GM23338 (cell line): ENCODE measurements at places on chromosomes 7 and 10. TPM values are rescaled to one million over a fixed set of nuclear protein-coding genes. Genes with fewer than 3 reads are reported as not detected.
A peak's percentile ranks its signal among the peaks of the same experiment; 100 is the strongest.

Gene KCNH2
- total RNA-seq = 11.3 and 14.7 TPM in 2 replicates

Gene NKX1-2
- total RNA-seq = 37.0 and 39.4 TPM in 2 replicates

Gene SLC13A4
- 1.7 and 2.4 TPM in 2 replicates for total RNA-seq

Gene C10orf53
- total RNA-seq = not detected in 2 replicates

Gene C7orf57
- 0.42 and 1.6 TPM in 2 replicates for total RNA-seq

GRCh38 chr10:128209862-128210214 lies 83.6 kb upstream of the MKI67 start:
- peaks cover 11% of the 10 kb centered on the region; the same call in 1 of the 2 replicates for H3K4me1 ChIP-seq
- H3K27ac ChIP-seq = no peak overlapping the region
- H3K4me3 ChIP-seq = peak overlapping the region; percentile 69; the same call in 1 of the 2 replicates
- H3K36me3 ChIP-seq = no peaks in the 10 kb centered on the region
- DNase-seq = no peak

DNA sequence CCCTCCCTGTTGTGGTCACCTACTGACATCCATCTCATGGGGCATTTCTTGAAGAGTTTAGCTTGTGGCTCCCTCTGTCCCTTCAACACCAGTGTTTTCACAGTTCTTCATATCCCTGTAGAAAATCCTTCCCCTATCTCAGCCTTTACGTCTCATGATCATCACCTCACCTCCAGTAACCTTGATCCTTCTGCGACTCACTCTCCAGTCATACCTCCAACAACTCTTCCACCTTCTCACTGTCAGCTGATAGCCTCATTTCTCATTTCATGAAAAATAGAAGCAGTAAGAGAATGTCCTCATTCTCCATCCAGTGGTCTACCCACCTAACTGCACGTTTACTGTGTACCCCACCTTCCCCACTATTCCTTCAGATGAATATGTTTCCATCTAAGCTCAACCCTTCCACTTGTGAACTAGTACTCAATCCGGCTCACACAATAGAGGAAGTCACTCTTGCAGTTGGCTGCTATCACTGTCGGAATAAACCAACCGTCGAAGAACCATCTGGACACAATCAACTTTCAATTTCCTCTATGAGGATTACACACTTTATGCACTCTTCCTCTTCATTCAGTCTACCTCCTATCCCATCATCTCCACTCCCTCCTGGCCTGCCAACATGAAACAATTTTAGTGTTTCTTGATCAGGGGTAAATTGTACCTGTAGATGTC lies 256.0 kb downstream of the AHR start:
- H3K36me3 ChIP-seq = no peaks in the 10 kb centered on the region
- no peak overlapping the region for H3K4me3 ChIP-seq
- no peaks in the 10 kb centered on the region for H3K27me3 ChIP-seq
- DNase-seq = no peak
- no peak overlapping the region for H3K27ac ChIP-seq

- H3K27ac ChIP-seq = no peak overlapping the region
- H3K4me3 ChIP-seq = no peak overlapping the region
- no peaks in the 10 kb centered on the region for H3K27me3 ChIP-seq
- H3K4me1 ChIP-seq = peaks cover 14% of the 10 kb centered on the region; the same call in 1 of the 2 replicates
- no peaks in the 10 kb centered on the region for H3K36me3 ChIP-seq
- DNase-seq = no peak
Measured at GRCh38 chr10:78964274-78964951, 104.4 kb upstream of the ZMIZ1 start.

DNA sequence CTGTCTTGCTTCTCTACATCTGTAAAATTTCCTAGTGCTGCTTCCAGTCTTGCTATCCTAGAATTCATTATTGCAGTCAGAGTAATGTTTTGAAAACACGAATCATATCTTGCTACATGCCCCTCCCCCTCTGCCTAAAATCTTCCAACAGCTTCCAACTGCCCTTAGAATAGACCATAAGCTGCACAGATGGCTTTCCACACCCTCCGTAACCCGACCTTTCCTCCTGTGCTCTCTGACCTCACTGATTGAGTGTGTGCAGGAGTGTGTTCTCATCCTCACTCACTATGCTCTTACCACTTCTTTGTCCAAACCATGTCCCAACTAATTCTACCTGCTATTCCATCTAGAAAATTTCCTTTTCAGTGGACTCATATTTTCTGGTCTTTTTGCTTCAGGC lies 121.2 kb upstream of the ANKRD1 start:
- H3K4me3 ChIP-seq = no peak overlapping the region
- H3K27ac ChIP-seq = no peak overlapping the region
- H3K36me3 ChIP-seq = no peaks in the 10 kb centered on the region
- no peaks in the 10 kb centered on the region for H3K27me3 ChIP-seq
- no peaks in the 10 kb centered on the region for H3K4me1 ChIP-seq

GRCh38 chr10:23341004-23341403 lies 3.6 kb downstream of the C10orf67 start:
- no peak overlapping the region for H3K4me3 ChIP-seq
- H3K27ac ChIP-seq = no peak overlapping the region
- H3K36me3 ChIP-seq = no peaks in the 10 kb centered on the region
- H3K27me3 ChIP-seq = peaks cover 32% of the 10 kb centered on the region
- no peak for DNase-seq

DNA sequence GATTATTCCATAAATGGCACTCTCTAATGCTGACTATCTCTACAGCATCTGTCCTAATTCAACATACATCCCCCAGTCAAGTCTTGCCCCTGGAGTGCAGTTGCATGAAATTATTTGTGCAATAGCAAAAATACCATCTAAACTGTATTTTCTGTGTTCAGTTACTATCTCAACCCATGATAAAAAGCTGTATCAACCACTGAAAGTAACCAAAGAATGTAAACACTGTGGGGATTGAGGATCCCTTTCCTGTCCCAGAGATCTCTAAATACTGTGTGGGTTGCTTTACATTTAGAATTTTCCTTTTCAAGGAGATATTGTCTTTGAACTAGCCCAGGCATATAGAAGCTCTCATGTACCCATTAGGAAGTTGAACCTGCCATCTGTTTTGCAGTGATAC lies 23.9 kb upstream of the DGKI start:
- H3K27ac ChIP-seq = no peak overlapping the region
- no peaks in the 10 kb centered on the region; the same call in 1 of the 2 replicates for H3K36me3 ChIP-seq
- no peaks in the 10 kb centered on the region for H3K27me3 ChIP-seq

GRCh38 chr7:41641665-41642014 lies 61.2 kb downstream of the INHBA start:
- no peaks in the 10 kb centered on the region for H3K36me3 ChIP-seq
- peaks cover under 1% of the 10 kb centered on the region; the same call in 1 of the 2 replicates for H3K4me1 ChIP-seq
- DNase-seq = no peak
- no peak overlapping the region for H3K4me3 ChIP-seq

DNA sequence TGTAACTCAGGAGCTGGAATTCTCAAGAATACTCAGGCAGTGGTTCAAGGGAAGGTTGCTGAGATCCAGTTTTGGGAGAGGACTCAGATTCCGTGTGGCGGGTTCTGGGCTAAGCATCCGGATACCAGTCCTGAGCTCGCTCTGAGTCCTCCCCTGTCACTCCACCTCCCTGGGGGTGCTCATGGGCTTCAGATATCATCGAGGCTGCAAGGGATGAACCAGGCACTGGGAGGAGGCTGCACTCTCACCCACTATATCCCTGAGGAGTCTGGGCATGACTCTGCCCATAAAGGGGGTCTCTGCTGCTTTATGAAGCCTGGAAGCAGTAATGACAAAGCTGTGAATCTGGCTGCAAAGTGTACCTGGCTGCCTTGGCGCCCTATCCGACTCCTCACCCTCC lies 188.5 kb downstream of the TNS3 start:
- H3K27me3 ChIP-seq = no peaks in the 10 kb centered on the region
- no peak for DNase-seq
- H3K4me1 ChIP-seq = no peaks in the 10 kb centered on the region
- H3K27ac ChIP-seq = no peak overlapping the region
- H3K4me3 ChIP-seq = no peak overlapping the region

DNA sequence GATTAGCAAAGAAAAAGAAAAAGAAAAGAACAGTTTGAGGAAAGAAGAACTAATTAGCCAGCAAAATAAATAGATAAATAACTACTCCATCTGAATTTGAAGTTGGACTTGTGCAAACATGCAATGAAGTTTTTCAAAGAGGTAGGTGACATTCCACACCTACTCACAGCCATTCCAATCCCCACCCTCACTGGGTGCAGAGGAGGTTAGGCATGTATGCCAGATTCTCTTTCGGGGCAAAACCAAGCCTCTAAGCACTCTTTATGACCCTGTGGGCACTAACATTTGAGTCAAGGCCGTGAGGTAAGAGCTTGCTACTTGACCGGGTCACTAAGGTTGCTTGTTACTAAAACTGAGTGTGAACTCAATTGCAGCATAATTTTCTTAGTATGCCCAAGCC lies 108.4 kb upstream of the SEMA3A start:
- H3K4me3 ChIP-seq = no peak overlapping the region
- no peaks in the 10 kb centered on the region for H3K36me3 ChIP-seq
- H3K27me3 ChIP-seq = no peaks in the 10 kb centered on the region
- H3K4me1 ChIP-seq = peaks cover 4% of the 10 kb centered on the region; the same call in 1 of the 2 replicates
- H3K27ac ChIP-seq = no peak overlapping the region
- DNase-seq = peak; percentile 33

DNA sequence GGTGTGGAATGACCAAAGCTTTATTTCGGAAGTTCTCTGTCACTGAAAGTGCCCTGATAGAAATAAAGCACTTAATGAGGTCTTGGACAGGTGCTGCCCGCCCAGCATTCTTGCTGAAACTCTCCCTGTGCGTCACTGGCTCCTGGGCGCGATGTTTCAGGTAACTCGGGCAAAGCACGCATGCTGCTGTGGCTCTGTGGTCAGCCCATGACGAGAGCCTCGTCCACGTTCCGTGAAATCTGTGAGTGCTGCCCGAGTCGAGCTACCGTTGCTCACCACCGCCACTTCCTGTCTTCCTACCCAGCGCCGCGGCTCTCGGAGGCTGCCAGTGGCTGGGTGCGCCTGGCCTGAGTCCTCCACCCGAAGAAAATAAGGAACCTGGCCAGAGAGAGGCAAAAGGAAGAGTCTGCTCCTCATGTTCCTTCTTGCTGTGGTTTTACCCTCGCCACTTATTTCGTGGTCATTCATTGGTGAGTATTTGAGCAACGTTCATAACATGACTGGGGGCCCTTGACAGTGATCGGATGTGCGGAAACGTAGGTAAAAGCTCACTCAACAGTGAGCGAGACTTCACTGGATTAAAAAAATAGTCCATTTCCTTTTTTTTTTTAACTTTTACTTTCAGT lies 95.5 kb downstream of the MAP3K8 start:
- H3K27me3 ChIP-seq = no peaks in the 10 kb centered on the region
- H3K4me1 ChIP-seq = peaks cover 22% of the 10 kb centered on the region; the same call in 1 of the 2 replicates
- DNase-seq = peak; percentile 32

DNA sequence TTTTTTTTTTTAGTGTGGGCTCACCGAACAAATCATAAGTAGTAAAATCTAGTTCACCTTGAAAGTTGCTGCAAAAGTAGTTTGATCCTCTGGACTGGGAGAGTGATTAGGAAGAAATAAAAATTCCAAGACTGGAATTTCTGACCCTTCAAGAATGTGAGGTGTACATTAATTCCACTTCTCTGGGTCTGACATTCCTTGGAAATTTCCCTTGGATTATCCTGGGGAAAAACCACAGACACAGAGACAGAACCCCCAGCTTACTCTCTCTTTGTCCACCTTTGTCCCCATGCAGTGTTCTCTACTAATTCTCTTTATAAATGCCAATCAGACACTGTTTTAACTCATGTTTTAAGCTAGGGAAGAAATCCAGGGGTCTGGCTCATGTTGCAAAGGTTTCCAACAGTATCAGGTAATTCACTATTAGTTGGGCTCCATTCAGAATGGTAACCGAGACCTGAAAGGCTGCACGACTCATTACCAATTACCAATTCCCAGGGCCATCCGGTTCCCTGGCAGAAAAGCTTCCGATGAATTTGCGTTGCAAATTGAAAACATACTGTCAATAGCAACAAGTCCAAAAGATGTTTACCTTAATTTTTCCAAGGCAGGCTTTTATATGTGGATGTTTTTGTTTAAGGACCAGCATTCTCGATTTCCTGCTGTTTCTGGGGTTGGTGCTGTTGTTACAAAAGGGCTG lies 86.3 kb downstream of the BAMBI start:
- DNase-seq = peak; percentile 42
- H3K27ac ChIP-seq = no peak overlapping the region
- H3K4me1 ChIP-seq = peaks cover 23% of the 10 kb centered on the region
- H3K27me3 ChIP-seq = no peaks in the 10 kb centered on the region
- no peaks in the 10 kb centered on the region for H3K36me3 ChIP-seq

DNA sequence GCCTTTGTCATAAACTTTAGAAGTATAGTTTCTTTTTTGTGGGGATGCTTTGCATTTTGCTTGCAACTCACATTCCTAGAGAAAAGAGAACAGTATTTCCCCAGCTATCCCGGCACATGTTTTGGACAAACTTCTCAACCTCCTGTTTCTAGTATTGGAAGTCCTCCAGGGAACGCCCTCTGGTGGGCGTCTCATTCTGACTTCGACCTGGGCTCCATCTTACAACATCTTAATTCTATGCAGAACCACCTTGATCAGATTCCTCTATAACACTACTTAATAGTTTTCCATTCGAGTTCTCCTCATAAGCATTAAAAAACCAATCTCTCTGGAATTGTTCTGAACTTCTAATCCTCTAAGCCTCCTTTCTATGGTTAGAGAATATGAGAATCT lies 139.5 kb upstream of the FZD8 start:
- no peak overlapping the region for H3K4me3 ChIP-seq
- DNase-seq = peak; percentile 81

GRCh38 chr10:86723009-86723408 lies 33.4 kb upstream of the BMPR1A start:
- H3K36me3 ChIP-seq = no peaks in the 10 kb centered on the region
- DNase-seq = no peak
- no peak overlapping the region for H3K27ac ChIP-seq
- H3K4me3 ChIP-seq = no peak overlapping the region
- no peaks in the 10 kb centered on the region; the same call in 1 of the 2 replicates for H3K4me1 ChIP-seq

DNA sequence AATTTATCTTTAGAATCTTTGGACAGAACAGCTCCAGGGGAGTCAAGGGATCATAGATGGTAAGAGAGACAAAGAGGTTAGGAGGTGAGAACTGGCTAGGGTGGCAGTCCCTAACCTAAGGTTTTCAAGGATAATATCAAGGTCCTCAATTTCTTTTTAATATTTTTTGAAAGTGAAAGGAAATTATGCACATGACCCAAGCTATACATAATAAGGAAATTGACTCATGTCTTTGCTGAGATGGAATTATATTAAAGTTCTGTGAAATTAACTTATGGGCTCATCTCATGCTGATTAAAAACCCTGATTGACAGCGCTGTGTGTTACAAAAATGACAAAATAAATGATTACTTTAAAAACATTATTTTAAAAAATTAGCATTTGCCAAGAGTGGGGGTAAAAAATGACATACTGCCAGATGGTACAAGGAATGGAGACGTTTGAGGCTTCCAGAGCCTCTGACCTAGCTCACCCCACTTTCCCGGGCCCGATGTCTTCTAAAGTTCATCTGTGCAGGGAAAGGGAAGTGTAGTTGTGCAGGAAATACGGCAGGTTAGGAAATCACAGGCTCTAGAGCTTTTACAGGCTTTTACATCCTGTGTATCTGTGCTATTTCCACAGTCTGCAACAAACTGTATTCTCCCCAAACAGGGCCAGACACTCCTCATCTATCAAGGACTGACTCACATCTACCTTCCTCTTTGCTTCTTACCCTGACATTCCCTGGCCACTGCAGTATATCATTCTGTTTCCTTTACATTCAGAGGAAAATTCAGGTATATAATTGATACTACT lies 185.6 kb upstream of the PRSS58 start:
- no peaks in the 10 kb centered on the region for H3K36me3 ChIP-seq
- no peak for DNase-seq
- no peak overlapping the region for H3K4me3 ChIP-seq
- H3K4me1 ChIP-seq = peaks cover 20% of the 10 kb centered on the region
- H3K27me3 ChIP-seq = no peaks in the 10 kb centered on the region

- DNase-seq = no peak
- H3K4me3 ChIP-seq = no peak overlapping the region
- H3K4me1 ChIP-seq = no peaks in the 10 kb centered on the region
- H3K36me3 ChIP-seq = no peaks in the 10 kb centered on the region
- no peak overlapping the region for H3K27ac ChIP-seq
Measured at GRCh38 chr7:84848219-84848973, 338.5 kb downstream of the SEMA3D start.
